ENCODE measurements at places on chromosomes 4 and X.

GRCh38 chr4:74598611-74599325 lies 153.8 kb downstream of the AREG start:
- no peak for DNase-seq

GRCh38 chrX:97016106-97016505 lies 132.4 kb downstream of the RPA4 start:
- DNase-seq: no peak

- DNase-seq: no peak
Measured at GRCh38 chr4:145041378-145041777, 56.6 kb downstream of the ANAPC10 start.

- DNase-seq: no peak
Measured at GRCh38 chr4:2321279-2322196, 59.6 kb upstream of the MXD4 start.

DNA sequence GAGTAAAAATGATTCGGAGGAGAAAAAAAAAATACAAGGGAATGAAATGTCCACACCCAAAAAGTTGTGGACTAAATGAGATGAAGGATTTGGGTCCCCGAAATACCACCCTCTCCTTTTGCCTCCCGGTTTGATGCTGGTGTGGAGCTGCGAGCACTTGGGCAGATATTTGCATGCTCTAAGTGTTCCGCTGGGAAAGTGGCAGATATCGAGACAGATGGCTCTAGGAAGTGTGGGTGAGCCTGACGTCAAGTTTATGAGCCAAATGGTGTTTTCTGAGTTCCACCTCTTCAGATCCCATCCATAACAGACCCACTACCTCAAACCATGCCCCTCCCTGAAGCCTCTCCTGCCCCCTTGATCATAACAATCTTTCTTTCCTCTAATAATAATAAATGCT lies 228.6 kb downstream of the QDPR start:
- no peak for DNase-seq
